ENCODE measurements at places on chromosomes 5 and 9. TPM values are rescaled to one million over a fixed set of nuclear protein-coding genes. Genes with fewer than 3 reads are reported as not detected.

Gene ALDOB
- not detected for total RNA-seq

Gene PRSS3
- 28.4 TPM for total RNA-seq

Gene CMBL
- total RNA-seq, result 11.2 TPM

Gene PPP1R26
- total RNA-seq, result 9.5 TPM

Gene IFNA21
- not detected for total RNA-seq

Measured in smooth muscle cell of bladder (primary cell).